ENCODE measurements at places on chromosomes 4 and X.

DNA sequence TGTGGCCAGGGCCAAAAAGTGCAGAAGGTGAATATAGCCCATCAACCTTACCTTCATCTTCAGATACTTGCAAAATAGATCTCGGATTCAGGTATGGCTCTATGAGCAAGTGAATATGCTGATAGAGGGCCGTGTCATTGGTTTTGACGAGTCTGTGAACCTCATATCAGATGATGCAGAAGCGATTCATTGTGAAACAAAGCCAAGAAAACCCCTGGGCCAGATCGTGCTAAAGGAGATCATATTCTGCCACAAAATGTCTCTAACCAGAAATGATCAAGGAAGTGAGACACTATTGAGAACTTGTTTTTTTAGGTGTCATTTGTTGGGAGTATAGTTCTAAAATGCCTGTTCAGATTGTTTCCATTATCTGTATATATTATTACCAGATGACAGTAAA is 48.3 kb downstream of the PDK3 start:
- H3K27me3 ChIP-seq, result no peaks in the 10 kb centered on the region
- H3K36me3 ChIP-seq, result peaks cover 13% of the 10 kb centered on the region
- H3K27ac ChIP-seq, result no peak overlapping the region
- no peak overlapping the region for H3K4me3 ChIP-seq
- no peak for DNase-seq
- H3K4me1 ChIP-seq, result no peaks in the 10 kb centered on the region

- no peak overlapping the region for H3K4me3 ChIP-seq
- no peaks in the 10 kb centered on the region for H3K4me1 ChIP-seq
- no peaks in the 10 kb centered on the region for H3K27me3 ChIP-seq
- DNase-seq, result no peak
- no peaks in the 10 kb centered on the region for H3K36me3 ChIP-seq
Measured at GRCh38 chr4:109375778-109376414, 57.7 kb upstream of the SEC24B start.

DNA sequence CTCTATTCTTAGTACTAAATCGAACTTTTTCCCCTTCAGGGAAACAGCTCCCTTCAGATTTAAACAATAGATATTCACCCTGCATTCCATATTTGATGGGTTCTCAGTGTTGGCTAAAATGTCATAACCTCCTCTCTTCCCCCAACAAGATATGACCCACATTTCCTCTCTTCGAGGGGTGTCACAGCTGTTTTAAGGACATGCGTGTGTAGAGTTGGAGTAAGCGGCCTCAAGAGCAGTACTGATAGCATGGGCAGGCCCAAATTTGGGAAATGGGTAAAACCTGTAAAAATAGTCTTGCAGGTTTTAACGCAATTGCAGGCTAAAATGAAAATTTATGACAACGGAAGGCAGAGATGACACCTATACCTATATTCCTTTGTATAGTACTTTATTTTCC is 28.7 kb downstream of the SAT1 start:
- H3K4me1 ChIP-seq, result no peaks in the 10 kb centered on the region
- H3K4me3 ChIP-seq, result no peak overlapping the region
- no peaks in the 10 kb centered on the region for H3K27me3 ChIP-seq
- H3K36me3 ChIP-seq, result no peaks in the 10 kb centered on the region

- H3K27me3 ChIP-seq, result no peaks in the 10 kb centered on the region
- H3K4me3 ChIP-seq, result no peak overlapping the region
- peak overlapping the region; percentile 37 for H3K27ac ChIP-seq
- H3K36me3 ChIP-seq, result no peaks in the 10 kb centered on the region
Measured at GRCh38 chr4:184347251-184348239, 126.8 kb downstream of the IRF2 start.

DNA sequence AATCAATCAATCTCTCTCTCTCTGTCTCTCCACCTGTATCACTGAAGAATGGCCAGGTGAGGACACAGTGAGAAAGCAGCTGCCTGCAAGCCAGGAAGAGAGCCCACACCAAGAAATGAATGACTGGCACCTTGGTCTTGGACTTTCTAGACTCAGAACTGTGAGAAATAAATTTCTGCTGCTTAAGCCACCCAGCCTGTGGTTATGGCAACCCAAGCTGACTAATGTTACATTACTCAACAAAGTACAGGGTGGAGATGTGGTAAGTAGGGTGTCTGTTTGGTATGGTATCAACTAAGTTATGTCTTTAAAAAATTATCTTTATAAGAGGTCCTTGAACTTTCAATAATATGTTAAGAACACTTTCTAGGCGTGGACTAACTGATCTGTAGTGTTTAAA is 159.3 kb downstream of the EPHA5 start:
- no peak overlapping the region for H3K4me3 ChIP-seq
- DNase-seq, result no peak
- H3K36me3 ChIP-seq, result no peaks in the 10 kb centered on the region

GRCh38 chr4:76681996-76682395 is 215.9 kb downstream of the SOWAHB start:
- H3K27ac ChIP-seq, result peak overlapping the region; percentile 72
- no peak overlapping the region for H3K4me3 ChIP-seq
- peaks cover 15% of the 10 kb centered on the region for H3K4me1 ChIP-seq
- H3K27me3 ChIP-seq, result no peaks in the 10 kb centered on the region

GRCh38 chr4:107870916-107871786 is 46.4 kb downstream of the SGMS2 start:
- no peaks in the 10 kb centered on the region for H3K36me3 ChIP-seq
- H3K4me1 ChIP-seq, result peaks cover 3% of the 10 kb centered on the region
- peak overlapping the region; percentile 16 for H3K27ac ChIP-seq
- DNase-seq, result no peak
- no peaks in the 10 kb centered on the region for H3K27me3 ChIP-seq

GRCh38 chr4:88892646-88893045 is 164.3 kb downstream of the FAM13A start:
- no peak overlapping the region for H3K27ac ChIP-seq
- H3K4me3 ChIP-seq, result no peak overlapping the region
- no peak for DNase-seq
- no peaks in the 10 kb centered on the region for H3K4me1 ChIP-seq

- no peak overlapping the region for H3K4me3 ChIP-seq
- DNase-seq, result no peak
- H3K4me1 ChIP-seq, result no peaks in the 10 kb centered on the region
- no peak overlapping the region for H3K27ac ChIP-seq
- no peaks in the 10 kb centered on the region for H3K27me3 ChIP-seq
Measured at GRCh38 chr4:146104541-146104940, 71.0 kb upstream of the LSM6 start.

DNA sequence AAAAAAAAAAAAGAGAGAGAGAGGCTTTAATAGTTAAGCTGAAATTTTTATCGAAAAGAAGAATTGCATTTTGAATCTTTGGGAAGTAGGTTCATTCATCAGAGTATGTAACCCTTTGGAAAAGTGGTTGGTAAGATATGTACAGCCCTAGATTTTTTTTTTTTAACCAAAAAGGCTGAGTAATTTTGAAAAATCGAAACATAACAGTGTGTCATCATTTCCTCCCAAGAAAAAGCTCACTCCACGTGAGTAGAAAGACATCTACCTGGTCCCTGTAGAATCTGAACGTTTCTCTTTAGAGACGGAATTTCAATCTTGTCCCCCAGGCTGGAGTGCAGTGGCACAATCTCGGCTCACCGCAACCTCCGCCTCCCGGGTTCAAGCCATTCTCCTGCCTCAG is 16.2 kb downstream of the SHOX start:
- no peak overlapping the region for H3K27ac ChIP-seq
- no peaks in the 10 kb centered on the region for H3K36me3 ChIP-seq
- peaks cover 5% of the 10 kb centered on the region for H3K27me3 ChIP-seq
- no peak overlapping the region for H3K4me3 ChIP-seq

- no peaks in the 10 kb centered on the region for H3K36me3 ChIP-seq
- H3K4me3 ChIP-seq, result no peak overlapping the region
- H3K27ac ChIP-seq, result no peak overlapping the region
- no peaks in the 10 kb centered on the region for H3K27me3 ChIP-seq
- H3K4me1 ChIP-seq, result no peaks in the 10 kb centered on the region
Measured at GRCh38 chrX:129642641-129643040, 12.1 kb downstream of the APLN start.

- no peak for DNase-seq
- no peaks in the 10 kb centered on the region for H3K4me1 ChIP-seq
- H3K36me3 ChIP-seq, result no peaks in the 10 kb centered on the region
- H3K27me3 ChIP-seq, result no peaks in the 10 kb centered on the region
- H3K27ac ChIP-seq, result no peak overlapping the region
Measured at GRCh38 chr4:55500072-55500471, 46.6 kb downstream of the CLOCK start.

DNA sequence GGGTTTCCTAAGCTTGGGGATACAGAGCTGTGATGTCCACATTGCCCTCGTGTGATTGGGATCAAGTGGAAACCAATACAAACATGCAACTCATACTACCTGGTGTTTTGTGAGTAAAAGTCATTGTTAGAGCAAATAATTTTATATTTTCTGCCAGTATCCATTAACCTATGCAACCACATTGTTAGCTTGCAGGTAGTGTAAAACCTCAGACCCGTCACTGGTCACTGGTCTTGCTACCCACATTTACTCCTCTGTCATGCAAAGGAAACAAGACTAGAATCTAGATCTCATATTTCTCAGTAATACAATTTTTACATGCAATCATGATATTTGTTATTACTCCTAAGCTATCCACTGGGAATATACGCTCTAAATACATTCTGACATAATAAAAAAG is 324.3 kb upstream of the NDST4 start:
- H3K36me3 ChIP-seq, result no peaks in the 10 kb centered on the region
- H3K27me3 ChIP-seq, result no peaks in the 10 kb centered on the region
- no peak overlapping the region for H3K27ac ChIP-seq
- DNase-seq, result no peak
- H3K4me1 ChIP-seq, result no peaks in the 10 kb centered on the region

DNA sequence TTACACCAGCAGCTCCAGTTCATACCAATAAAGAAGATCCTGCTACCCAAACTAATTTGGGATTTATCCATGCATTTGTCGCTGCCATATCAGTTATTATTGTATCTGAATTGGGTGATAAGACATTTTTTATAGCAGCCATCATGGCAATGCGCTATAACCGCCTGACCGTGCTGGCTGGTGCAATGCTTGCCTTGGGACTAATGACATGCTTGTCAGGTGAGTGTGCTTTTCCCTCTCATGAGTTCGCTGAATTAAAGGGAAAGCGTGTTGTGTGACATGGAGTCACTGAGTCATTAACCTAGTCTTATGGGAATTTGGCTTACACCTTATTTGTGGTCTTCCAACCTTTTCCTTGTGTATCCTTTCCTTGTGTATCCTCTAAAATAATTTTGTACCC is 15.9 kb downstream of the TMEM165 start:
- peaks cover 31% of the 10 kb centered on the region for H3K36me3 ChIP-seq
- peaks cover 6% of the 10 kb centered on the region for H3K4me1 ChIP-seq
- H3K27me3 ChIP-seq, result no peaks in the 10 kb centered on the region
- no peak overlapping the region for H3K27ac ChIP-seq
